H9 (cell line): ENCODE measurements at places on chromosomes 5 and 9.

DNA sequence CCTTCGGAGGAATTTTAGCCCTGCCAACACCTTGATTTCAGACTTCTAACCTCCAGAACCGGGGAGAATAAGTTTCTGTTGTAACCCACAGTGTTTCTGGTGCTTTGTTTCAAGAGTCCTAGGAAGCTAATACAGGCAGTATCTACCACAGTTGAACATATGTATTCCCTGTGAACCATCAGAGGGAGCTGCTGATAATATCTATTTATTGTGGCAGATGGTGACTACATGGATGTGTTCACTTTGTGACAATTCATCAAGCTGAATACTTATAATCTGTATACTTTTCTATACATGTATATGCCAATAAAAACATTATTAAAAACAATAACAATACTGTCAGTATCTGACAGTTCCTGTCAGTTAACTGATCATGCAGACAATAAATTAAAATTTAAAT lies 137.2 kb upstream of the GNA14 start:
- no peak for DNase-seq

- DNase-seq: no peak
Measured at GRCh38 chr5:6115852-6116251, 262.5 kb downstream of the MED10 start.

DNA sequence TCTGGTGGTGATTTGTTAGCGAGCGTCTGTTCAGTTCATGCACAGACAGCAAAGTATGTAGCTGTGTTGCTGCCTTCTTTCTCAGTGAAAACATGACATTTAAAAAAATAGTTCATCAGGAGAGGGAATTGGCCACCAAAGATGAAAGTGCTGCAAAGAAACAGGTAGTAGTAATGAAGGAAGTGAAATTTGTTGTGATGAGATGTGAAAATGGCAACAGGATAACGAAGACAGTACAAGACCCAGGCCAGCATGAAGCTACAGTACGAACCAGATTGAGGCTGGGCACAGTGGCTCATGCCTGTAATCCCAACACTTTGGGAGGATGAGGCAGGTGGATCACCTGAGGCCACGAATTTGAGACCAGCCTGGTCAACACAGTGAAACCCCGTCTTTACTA lies 136.0 kb downstream of the SMARCA2 start:
- DNase-seq: no peak

DNA sequence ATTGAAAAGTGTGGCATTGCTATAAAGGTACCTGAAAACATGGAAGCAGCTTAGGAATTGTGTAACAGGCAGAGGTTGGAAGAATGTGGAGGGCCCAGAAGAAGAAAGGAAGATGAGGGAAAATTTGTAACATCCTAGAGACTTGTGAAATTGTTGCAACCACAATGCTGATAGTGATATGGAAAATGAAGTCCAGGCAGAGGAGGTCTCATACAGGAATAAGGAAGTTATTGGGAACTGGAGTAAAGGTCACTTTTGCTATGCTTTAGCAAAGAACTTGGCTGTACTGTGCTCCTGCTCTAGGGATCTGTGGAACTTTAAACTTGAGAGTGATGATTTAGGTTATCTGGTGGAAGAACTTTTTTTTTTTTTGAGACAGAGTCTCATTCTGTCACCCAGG lies 43.5 kb downstream of the PTPDC1 start:
- DNase-seq: no peak

GRCh38 chr5:135087950-135088349 lies 53.9 kb upstream of the PITX1 start:
- DNase-seq: no peak

- DNase-seq: no peak
Measured at GRCh38 chr9:99833735-99834134, 12.1 kb downstream of the NR4A3 start.

GRCh38 chr5:173236531-173237142 lies 1.6 kb upstream of the NKX2-5 start:
- DNase-seq: peak; percentile 44

DNA sequence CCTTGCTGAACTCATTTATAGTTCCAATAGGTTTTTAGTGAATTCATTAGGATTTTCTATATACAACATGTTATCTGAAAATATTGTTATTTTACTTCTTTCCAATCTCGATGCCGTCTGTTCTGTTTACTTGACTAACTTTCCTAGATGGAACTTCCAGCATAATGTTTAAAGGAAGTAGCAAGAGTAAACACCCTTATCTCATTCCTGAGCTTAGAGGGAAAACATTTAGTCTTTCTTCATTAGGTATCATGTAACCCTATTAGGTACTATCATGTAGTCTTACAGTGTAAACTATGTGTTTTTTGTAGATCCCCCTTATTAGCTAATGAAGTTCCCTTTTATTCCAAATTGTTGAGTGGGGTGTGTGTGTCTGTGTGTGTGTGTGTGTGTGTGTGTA lies 22.5 kb upstream of the OR2K2 start:
- no peak for DNase-seq

DNA sequence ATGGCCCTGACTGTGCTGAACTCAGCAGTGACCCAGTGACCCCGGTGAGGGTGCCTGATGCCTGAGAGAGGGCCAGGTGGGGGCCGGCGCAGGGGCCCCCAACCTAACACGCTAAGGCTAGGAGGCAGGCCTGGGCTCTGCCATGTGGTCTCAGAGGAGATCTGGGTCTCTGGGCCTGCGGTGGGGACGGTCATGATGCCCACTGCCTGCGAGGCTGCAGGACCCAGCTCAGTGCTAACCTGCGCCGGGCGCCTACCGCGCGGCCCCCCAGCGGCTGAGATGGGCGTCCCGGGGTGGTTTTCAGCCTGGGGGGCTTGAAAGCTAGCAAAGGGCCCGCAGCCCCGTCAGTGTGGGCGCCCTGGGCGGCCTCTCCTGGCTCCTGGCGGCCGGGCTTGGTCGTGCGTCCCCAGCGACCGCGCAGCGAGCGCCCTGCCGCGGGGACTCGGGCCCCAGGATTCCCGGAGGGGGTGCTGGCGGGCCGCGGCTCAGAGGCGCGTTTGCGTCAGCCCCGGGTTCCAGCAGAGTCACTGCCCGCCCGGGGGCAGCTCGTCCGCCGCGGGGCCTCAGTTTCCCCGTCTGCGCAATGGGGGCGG lies 2.5 kb downstream of the EGFL7 start:
- no peak for DNase-seq

DNA sequence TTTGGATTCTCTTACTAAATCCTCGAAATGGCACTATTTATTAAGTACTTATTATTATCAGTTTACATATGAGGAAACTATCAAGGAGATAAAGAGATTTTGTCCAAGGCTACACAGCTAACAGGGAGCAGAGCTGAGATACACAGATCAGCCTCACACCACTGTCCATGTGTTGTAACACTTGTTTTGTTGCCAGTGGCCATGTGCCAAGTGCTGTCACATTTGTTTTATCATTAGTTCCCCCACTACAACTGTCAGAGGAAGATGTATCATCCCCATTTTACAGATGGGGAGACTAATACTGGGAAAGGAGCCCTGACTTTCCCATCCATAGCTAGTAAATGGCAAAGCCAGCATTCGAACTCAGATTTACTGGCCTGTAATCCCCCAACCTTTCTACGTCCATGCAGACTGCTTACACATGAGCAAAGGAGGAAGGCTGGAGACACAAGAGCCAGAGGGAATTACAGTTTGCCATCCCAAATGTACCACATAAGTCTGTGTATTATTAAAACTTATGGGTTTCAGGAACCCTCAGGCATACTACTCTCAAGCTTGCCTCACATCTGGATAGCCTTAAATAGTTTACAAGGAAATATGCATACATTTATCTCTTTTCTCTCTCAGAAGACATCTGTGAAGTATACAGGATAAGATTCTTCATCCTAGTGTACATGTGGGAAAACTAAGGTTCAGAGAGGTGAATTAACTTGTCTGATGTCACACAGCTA lies 25.1 kb downstream of the PAPPA start:
- no peak for DNase-seq

DNA sequence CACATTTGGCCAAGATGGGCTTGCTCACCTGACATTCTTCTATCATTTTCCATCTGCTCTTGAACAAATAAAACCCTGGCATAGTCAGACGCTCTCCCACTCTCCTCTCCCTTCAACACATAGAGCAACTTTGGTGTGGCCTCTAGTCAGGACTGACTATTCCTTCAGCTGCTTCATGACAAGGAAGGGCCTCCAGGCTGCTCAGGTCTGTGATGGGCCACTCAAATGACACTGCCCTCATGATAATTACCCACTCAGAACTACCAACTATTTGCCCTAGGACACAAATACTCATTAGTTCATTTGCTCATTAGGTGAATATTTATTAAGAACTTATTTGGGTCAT lies 376.3 kb downstream of the SEMA5A start:
- no peak for DNase-seq

GRCh38 chr9:86885232-86885631 lies 62.1 kb downstream of the GAS1 start:
- peak; percentile 42 for DNase-seq

- DNase-seq: no peak
Measured at GRCh38 chr9:5841771-5842573, 9.1 kb upstream of the ERMP1 start.

- DNase-seq: no peak
Measured at GRCh38 chr5:150056075-150056443, 30.3 kb downstream of the CSF1R start.
